ENCODE measurements at places on chromosomes 4 and X.
A peak's percentile ranks its signal among the peaks of the same experiment; 100 is the strongest.

- DNase-seq = peak; percentile 29
Measured at GRCh38 chr4:88866862-88867550, 169.4 kb upstream of the NAP1L5 start.

DNA sequence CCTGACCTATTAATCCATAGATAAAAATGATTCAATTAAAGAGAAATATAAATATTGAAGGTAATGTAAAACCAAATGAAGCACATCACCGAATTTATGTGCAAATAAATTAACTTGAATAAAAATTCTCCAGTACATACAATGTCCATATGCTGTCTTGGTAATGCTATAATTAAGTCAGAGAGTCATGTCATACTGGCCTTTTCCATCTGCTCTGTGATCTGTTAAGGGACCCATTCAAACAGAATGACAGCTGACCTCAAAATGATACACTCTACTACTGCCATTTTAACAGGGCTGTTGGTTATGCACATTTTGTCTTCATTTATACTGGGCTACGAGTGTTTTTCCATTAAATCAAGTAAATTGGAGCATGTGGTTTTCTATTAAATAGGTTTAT lies 99.3 kb downstream of the TEX13A start:
- no peak for DNase-seq

- DNase-seq = no peak
Measured at GRCh38 chrX:53674581-53674980, 11.9 kb downstream of the HUWE1 start.

DNA sequence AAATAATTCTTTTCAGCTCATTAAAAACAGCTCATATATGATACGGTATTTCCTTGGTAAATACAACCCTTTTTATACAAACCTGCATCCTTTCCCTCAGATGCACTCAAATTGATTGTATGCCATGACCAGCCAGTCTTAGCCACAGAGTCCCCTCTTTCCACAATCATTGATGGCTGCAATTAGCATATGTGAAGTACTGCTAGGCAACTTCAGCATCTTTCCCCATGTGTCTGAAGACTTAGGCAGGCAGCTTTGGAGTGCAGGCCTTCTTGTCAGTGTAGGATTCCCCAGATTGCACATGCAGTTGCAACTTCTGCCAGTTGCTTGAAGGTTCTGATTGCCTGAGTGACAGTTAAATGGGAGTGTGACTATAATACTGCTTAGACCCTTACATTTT lies 15.6 kb upstream of the MBNL3 start:
- no peak for DNase-seq

DNA sequence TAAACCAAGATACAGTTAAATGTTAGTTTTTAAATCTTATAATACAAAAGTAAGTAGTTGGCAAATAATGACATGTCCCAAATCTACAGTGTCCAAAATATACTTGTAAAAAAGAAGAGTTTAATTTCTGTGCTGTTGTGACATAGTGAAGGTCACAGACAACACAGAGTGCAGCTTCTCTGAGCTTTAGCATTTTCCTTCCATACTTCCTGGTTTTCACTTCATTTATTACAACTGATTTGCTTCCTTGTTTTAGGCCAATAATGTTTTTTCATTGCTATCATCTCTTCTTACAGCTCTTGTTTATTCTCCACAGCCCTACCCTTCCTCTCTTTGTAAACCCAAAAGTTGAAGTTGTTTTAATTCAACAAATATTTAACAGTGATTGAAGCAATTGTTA lies 132.4 kb upstream of the TET2 start:
- DNase-seq = no peak

GRCh38 chr4:36086261-36086786 lies 158.0 kb downstream of the ARAP2 start:
- no peak for DNase-seq

GRCh38 chrX:153968754-153969124 lies 2.9 kb downstream of the HCFC1 start:
- no peak for DNase-seq

GRCh38 chrX:69024931-69025330 lies 140.3 kb downstream of the PJA1 start:
- DNase-seq = no peak

GRCh38 chrX:3962511-3963311 lies 249.3 kb upstream of the PRKX start:
- peak; percentile 1 for DNase-seq

Measured in SHP77 treated with DMSO at 0.1 percent for 48 hours (cell line).